ENCODE measurements at places on chromosomes 11 and 22.

GRCh38 chr11:97656356-97656755, 1266.5 kb downstream of the JRKL start:
- DNase-seq: no peak

GRCh38 chr22:31241936-31242335, 29.8 kb downstream of the LIMK2 start:
- DNase-seq: no peak

GRCh38 chr11:128726458-128727139, 32.7 kb downstream of the FLI1 start:
- no peak for DNase-seq

DNA sequence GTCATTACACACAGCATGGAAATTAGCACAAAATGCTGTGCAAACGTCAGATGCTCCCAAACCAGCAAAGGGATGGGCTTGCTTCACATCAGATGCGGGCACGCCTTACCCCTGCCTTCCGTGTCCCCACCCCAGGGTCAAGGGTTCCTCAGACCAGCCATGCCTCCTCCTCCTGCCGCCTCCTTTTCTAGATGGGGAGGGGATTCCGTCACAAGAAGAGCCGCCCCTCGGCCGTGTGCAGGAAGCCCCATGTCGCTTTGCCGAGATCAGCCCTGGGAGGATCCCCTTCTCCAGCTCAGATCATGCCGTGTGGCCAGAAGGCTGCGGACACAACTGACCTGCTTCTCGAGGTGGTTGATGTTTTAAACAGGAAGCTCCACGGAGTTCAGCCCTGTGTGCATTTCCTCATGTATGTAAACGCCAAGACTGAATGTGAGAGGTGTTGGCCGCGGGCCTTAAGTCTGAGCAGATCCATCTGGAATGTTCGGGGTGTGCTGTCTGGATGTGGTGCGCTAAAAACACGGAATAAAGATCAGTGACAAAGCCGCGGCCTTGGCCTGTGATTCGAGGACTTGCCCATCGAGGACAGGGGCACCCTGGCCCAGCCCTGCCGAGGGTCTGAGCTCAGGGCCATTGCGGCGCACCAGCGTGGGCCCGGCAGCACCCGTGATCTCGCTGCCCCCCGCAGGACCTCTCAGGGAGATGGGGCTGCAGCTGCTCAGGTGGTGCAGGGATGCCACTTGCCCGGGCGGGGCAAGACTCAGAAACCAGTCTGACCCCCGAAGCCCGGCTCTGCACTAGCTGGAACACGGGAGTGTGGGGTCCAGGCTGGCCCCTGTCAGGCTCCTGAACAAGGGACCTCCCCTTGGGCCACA, 412.9 kb downstream of the TBC1D22A start:
- DNase-seq: no peak

DNA sequence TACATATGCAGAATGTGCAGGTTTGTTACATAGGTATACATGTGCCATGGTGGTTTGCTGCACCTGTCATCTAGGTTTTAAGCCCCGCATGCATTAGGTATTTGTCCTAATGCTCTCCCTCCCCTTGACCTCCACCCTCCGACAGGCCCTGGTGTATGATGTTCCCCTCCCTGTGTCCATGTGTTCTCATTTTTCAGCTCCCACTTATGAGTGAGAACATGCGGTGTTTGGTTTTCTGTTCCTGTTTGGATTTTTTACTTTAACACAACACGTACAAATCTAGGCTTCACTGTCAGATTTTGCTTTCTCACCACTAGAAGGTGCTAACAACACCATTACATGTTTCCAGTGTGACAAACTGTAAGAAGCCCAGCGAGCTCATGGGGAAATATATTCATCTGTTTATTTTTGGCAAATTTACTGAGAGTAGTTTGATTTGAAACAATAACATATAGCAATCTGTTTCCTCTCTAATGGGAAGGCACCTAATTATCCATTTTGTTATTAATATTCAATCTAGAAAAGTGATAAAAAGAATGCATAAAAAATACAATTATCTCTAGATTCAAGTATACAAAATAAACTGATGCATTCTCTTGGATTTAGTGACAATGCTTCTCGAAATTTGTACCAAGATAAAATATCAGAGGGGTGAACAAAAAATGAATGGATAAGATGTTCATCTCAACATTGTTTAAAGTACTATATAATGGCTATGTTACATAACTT, 23.2 kb upstream of the BIRC3 start:
- DNase-seq: peak; percentile 21

DNA sequence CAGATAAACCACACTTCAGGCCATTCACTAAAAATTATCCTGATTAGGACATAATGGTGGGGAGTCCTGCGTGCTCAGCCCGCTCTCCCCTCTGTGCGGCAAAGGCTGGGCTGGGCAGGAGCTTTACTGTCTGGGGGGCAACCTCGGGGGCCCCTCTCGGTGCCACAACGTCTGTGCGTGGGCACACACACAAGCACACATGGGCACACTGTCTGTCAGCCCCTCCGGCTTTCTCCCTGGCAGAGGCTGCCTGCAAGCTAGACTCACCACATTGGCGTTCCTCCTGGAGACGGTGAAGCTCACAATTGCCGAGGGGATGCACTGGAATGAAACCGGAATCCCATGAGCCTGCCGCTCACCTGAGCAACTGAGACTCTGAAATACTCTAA, 5.2 kb downstream of the MLC1 start:
- no peak for DNase-seq

- no peak for DNase-seq
Measured at GRCh38 chr11:130677486-130678153, 229.2 kb downstream of the ADAMTS15 start.

GRCh38 chr11:22787551-22788162, 41.9 kb downstream of the SVIP start:
- DNase-seq: peak; percentile 61

DNA sequence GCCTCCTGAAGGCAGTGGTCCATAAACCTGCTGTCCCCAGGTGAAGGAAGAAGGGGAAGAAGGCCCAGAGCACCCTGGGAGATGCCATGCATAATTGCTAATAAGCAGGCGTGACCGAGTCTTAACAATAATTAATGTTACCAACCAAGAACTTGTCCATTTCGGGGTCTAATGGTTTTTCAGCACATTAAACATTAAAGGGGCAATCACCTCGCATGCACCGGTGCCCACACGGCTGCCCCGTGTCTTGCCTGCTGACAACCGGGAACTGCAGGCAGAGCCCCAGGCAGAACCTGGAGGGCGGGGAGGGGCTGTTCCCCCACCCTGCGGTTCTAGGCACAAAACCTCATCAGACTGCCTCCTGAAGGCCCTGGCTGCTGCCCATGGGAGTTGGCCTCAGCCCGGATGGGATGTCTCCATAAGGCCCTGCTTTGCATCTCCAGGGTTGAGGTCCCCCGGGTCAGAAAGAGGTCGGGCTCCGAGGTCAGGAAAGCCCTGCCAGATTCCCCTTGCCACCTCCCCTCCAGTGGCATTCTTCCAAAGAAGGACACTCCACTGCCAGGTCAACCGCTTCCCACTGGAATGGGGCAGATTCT, 169.0 kb downstream of the BUD13 start:
- no peak for DNase-seq

- DNase-seq: peak; percentile 45
Measured at GRCh38 chr11:43567396-43567975, 113.1 kb upstream of the HSD17B12 start.

GRCh38 chr11:128596250-128596649, 8.9 kb upstream of the ETS1 start:
- DNase-seq: no peak

DNA sequence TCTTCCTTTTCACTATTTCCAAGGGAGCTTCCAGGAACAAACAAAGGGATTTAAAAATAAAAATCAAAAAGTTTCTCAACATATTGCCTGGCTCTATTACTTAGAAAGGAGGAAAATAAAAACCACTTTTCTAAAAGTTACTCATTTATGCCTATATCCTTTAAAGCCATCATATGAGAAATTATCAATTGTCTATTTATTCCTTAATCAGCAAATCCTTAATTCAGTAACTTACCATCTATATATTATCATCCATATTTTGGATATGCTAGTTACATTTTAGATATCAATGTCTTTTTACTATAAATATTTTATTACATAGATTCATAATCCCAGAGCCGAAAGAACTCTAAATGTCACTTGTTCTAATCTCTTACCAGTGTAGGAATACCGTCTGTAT, 481.5 kb upstream of the ANO5 start:
- DNase-seq: no peak

DNA sequence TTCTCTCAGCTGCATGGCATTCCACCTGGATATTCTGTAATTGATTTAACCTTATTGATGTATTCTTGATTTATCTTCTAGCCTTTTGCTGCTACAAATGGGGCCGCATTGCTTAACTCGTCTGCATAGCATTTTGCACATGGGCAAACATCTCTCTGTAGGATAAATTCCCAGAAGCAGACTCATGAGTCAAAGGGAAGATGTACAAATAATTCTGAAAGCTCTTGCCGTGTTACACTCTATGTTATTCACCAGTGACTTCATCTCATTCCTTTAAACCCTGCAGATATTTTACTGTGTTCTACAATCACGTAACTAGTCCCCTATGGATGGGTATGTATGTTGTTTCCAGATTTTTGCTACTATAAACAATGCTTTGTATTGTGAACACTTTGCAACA, 112.7 kb downstream of the SEZ6L start:
- DNase-seq: no peak

DNA sequence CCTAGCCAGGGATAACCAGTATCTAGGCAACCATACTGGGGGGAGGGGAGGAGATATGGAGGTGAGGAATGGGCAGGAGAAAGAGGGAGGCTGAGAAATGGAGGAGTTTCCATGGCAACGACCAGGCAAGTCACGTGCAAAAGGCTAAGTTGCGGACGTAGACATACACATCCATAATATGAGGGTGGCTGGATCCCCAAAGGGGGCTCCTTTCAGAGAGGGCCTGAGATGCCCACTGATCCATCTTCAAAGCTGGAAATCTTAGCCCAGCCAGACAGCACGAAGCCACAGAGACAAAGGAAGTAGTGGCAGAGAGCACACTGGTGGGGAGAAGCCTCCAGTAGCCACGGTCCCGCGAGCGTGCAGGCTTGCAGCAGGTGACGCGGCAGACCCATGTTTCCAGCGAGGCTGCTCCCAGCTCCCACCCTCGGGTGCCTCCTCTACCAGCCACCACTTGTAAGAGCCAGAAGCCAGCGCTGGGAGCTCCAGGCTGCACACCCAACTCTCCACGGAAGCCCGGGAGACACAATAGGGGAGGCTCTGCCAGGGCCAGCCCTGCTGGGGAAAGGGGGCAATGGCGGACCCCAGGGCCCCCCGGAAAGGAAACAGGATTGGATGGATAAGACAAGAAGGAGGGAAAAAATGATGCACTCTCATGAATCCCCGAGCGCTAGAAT, 938 bp downstream of the FXYD6 start:
- no peak for DNase-seq

DNA sequence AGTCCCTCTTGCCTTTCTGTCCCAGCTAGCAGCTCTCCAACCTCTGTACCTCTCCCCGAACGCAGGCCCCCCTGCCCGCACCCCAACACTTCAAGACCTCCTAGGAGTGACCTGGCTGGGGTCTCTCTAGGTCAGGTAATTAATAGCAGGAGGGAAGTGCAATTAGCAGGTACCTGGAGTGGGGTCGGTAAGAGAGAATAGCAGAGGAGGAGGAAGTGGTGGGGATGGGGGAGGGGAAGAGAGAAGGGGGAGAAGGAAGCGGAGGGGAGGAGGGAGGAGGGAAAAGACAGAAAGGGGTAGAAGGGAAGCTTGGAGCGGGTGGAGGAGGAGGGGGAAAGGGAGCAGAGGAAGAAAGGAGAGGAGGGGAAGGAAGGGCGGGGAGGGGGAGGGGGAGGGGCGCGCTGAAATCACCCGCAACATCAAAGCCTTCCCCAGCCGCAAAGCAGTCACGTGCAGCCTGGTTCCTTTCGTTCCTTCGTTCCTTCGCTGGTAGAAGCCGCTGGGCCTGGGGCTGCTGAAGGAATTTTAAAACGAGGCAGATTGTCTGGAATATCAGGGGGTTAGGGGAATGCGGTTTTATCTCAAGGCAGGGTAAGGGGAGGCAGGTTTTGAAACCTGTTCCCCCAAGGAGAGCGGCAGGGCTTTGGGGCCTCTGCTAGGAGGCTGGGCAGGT, 29.3 kb upstream of the TCF20 start:
- no peak for DNase-seq

DNA sequence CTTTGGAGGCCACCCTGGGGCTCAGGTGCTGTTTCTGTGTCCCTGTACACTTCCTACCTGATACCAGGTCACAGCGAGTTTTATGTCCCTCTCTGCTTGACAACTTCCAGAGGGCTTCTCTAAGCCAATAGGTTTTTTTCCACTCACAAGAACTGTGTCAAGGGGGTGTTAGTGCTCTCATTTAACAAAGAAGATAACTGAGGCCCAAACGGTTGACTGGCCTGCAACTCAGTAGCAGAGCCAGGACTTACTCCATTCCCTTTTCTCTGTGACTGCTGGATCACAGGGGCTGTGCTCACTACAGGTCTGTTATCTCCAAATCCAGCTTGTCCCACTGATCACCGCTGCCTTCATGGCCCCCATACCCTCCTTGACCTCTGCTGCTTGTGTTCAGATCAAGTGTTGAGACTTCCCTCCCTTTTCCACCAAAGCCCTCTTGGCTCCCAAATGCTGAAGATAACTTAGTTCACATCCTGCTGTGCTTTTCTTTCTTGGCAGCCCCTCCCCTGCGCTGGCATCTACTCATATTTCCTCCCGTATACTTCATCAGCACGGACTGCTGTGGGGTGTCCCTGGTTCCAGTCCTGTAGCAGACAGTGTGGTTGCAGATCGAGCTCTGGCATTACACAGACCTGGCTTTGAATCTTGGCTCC, 41.3 kb downstream of the POU2F3 start:
- no peak for DNase-seq

DNA sequence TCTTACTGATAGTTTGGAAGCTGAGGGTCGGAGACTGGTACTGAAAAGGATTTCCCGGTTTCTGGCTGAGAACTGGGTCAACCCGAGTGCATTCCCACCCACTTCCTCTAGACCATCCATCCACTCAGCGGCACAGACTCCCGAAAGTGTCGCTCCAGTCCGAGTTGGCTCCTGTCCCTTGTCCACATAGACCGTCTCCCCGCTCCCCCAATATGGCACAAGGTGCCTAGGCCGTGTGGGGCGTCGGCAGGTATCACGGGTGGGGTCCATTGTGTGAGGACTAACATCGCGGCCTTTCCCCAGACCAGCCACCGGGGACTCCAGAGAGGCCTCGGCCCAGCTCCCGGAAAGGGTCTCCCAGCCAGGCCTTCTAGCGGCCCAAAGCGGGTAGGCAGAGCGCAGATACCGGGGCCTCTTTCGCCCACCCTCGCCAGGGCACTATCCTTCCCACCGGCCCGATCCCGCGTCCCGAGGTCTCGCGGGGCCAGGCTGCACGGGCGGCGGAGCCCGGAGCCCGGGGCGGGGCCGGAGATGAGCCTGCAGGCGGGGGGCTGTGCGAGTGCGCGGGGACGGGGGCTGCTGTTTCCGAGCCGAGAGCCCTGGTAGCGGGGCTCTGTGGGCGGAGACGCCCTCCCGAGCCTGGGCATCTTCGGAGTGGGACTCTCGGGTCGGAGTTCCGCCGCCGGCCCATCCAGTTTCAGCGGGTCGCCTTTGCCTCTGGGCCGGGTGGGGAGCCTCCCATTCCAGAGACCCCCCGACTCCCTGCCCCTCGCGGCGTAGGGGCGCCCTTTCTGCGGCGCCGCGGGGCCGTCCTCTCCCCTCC, 21.1 kb downstream of the SERPINH1 start:
- DNase-seq: peak; percentile 87

GRCh38 chr22:41831828-41832552, 915 bp upstream of the SREBF2 start:
- no peak for DNase-seq
